ENCODE measurements at places on chromosomes 13 and 19. TPM values are rescaled to one million over a fixed set of nuclear protein-coding genes. Genes with fewer than 3 reads are reported as not detected.
A peak's percentile ranks its signal among the peaks of the same experiment; 100 is the strongest.

GRCh38 chr13:93375491-93375890, 148.9 kb downstream of the GPC6 start:
- no peak for DNase-seq

DNA sequence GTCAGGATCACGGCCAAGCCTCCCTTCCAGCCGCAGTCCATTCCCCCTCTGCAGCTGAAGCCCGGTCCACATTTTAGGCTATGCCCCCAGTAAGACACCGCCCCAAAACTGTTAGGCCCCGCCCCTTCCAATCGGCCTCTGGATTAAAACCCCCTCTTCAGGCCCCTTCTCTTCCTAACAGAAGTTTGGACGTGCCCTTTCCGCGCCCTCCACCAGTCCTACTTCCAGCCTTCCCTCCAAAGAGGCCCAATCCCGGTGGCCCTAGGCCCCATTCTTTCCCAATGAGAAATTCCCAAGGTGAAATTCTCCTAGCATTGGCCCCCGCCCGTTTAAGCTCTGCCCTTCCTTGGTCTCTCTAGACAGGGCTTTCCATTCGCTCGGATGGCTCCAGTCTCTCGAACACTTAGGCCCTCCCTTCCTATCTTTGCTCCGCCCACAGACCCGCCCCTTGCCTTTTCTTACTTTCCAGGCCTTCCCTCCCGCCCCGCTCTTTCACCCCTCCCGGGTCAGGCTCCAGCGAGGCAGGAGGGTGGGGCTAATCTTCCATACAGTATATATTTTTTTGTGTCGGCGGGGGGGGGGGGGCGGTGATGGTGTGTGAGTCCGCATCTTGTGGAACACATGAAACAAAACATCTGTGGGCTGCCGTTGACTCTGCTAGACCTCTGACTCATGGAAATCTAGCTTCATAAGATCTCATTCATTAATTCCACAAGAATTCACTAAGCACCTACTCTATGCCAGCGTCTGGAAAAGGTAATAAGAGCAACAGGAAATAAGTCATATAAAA, 13.6 kb downstream of the LTBP4 start:
- peak; percentile 38 for DNase-seq

- DNase-seq = peak; percentile 63
Measured at GRCh38 chr19:30669329-30670010, 297.3 kb downstream of the ZNF536 start.

DNA sequence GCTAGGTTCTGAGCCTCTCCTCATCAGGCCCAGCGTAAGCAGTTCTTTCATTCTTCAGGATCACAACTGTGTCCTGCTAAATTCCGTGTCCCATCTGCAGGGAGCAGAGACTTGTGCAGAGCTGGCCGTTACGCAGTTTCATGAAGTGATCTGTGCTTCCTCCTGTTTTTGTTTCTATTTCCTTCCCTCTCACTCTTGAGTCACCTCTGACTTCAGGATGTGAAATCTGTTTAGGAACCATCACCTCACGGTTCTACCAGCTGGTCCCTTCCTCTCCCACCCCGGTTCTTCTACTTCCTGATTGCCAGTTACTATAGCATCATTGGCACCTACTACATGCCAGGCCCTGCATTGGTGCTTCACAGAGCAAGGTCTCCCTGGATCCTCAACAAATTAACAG, 8.5 kb downstream of the MAU2 start:
- no peak for DNase-seq

- DNase-seq = no peak
Measured at GRCh38 chr13:113245849-113246796, 36.7 kb downstream of the CUL4A start.

DNA sequence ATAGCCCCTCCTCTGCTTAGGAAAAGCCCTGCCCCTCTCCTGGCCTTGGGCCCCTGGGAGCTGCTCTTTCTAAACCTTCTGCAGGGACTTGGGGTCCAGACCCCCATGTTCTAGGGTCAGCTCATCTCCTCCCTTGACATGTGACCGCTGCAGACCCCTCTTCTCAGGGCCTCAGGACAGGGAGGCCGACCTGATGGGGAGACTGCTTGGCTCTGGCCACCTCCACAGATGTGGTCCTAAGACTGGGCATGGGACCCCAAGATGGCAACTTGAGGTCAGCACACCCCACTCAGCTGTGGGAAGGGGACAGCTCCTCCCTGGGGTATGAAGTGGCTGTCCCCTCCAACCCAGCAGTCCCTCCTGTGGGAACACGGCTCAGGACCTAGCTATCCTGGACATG, 3.9 kb upstream of the SIX5 start:
- no peak for DNase-seq

GRCh38 chr13:94435604-94436226, 43.8 kb downstream of the DCT start:
- no peak for DNase-seq

- no peak for DNase-seq
Measured at GRCh38 chr19:32802840-32803239, 66.7 kb downstream of the SLC7A9 start.

DNA sequence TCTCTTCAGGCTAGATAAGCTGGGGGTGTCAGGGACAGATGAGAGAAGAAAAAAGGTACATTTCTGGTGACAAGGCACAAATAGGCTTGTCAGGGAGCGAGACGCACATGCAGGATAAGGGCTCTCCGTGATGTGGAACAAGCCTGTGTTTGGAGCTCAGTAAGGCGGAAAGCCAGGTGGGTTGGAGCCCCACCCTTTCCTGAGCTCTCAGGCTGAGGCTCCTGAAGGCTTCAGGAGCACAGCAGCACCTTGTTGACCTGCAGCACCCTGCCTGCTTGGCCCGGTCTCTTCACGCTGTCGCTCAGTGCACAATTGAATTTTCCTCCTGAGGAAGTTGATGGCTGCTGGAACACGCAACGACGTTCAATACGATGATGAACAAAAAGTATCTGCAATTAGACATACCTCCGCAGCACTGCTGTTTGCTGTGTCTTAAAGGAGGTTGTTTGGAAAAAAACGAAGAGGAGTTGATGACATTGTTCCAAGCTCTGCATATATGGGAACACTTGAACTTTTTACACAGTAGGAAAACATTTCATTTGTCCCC, 29.3 kb downstream of the SERP2 start:
- no peak for DNase-seq

DNA sequence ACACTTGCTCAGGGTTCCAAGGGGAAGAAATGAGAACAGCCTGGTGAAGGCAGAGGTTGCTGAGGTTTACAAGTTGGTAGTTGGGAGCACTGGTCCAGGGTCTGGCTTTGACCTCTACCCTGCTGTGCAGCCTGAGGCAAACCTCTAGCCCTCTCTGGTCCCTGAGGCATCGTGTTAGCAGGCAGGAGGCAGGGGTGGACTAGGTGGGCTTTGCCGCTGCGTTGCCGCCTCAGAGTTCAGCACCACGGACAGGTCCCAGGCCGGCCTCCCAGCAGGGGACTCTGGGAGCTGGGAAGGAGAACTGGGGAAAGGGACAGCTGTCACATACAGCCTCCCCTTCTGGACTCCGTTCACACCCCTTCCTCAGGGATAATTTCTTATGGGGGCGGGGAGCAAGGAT, 3.1 kb downstream of the NCAN start:
- peak; percentile 47 for DNase-seq

DNA sequence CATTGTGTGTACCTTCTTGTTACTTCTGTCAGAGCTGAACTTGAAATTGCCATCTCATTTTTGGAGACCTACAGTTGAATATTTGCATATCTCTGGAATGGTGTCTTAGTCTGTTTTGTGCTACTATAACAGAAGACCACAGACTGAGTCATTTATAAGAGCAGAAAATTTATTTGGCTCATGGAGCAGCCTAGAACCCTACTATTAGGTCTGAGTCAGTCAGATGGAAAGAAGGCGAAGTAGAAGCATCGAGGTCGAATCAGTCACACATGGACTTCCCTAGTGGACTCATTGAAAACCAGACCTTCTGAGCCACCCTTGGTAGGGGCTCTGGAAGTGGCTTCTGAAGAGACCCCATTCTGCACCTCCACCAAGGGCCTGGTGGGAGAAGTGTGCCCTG, 33.9 kb upstream of the TPT1 start:
- DNase-seq = no peak

GRCh38 chr13:114126789-114127472, 5.5 kb downstream of the RASA3 start:
- no peak for DNase-seq

GRCh38 chr19:52946322-52947310, 16.1 kb downstream of the ZNF816 start:
- DNase-seq = no peak

GRCh38 chr13:33994198-33994597, 176.2 kb downstream of the RFC3 start:
- DNase-seq = no peak

GRCh38 chr13:50149214-50149613, 134.0 kb downstream of the KCNRG start:
- DNase-seq = no peak

DNA sequence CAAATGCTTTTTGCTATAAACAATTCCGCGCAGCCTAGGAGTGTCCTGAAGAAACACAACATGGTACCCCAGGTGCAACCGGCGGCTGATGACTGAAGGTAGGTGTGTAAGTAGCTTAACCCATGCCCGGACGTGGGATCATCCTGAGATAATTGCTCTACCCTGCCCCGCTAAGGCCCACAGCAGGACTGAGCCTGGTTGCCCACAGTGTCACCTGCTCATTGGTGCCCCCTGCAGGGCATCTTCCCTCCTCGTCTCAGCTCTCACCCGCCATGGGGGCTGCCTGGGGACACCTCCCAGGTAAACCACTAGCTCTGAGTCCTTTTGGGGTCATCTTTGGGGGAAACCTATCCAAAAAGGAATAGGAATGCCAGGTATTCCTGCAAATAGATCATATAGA, 22.3 kb downstream of the TMEM161A start:
- DNase-seq = peak; percentile 15

GRCh38 chr19:32580353-32580900, 563 bp upstream of the PDCD5 start:
- DNase-seq = no peak

GRCh38 chr13:39016787-39017186, 21.1 kb downstream of the PROSER1 start:
- no peak for DNase-seq

GRCh38 chr13:103941506-103942140, 875.4 kb upstream of the SLC10A2 start:
- peak; percentile 2 for DNase-seq

GRCh38 chr13:99693852-99694611, 192.8 kb downstream of the TM9SF2 start:
- DNase-seq = no peak

DNA sequence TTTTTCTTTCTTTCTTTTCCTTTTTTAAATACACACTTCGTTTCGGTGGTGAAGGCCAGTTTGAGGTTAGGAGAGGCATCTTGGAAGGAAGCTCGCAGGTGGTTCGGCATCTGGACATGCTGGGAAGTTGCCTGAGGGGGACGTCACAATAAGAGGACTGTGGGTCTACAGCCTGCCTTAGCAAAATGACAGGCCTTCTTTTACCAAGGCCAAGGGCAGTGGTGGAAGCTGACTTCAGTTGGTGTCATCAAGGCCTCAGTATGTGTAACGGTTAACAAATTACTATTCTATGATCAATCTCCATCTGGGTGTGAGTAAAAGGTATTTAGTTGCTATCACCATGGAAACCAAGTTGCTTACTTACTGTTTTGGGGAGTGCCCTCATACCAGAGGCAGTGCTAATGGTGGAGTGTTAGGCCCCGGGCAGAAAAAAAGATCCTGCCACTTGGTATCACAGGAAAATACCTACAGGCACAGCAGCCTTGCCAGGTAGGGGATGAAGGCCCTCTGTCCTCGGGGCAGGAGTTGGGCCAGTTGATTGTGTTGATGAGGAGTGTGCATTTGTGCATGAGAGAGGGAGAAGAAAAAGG, 10.3 kb downstream of the ACTN4 start:
- DNase-seq = peak; percentile 79

DNA sequence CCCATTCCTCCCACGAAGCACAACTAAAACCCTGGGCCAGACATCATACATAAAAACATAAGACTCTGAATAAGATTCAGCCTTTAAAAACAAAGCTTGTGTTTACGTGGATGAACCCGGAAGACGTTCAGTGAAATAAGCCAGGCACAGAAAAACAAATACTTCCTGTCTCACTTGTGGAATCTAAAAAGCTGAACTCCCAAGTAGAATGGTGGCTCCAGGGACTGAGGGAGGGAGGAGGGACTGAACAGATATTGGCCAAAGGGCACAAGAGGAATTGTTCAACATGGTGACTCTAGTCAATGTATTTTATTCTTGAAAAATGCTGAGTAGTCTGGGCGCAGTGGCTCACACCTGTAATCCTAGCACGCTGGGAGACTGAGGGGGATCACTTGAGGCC, 35.7 kb upstream of the TPM4 start:
- DNase-seq = no peak

DNA sequence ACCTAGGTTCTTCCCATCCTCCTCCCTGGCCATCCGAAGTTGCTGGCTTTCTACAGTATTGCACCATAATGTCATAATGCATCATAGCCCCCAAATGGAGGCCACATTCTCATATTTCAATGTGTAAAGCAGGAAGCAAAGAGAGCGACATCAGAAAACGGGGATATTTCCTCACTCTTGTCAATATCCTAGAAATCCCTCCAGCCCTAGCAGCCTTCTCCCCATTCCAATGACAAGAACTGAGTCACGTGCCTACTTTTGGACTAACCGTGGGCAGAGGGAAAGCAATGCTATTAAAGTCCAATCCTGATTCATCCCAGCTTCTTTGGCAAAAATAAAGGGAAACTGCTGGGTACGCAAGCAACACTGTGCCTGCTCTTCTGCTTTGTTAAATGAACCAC, 4.3 kb upstream of the RAP2A start:
- DNase-seq = no peak

- DNase-seq = peak; percentile 36
Measured at GRCh38 chr19:1811942-1812425, at the start of gene ATP8B3. Gene ATP8B3, minus strand, starts transcription at chr19:1812276. Its CDS starts 540 bp downstream, at chr19:1811736.

Gene RETN
- not detected for total RNA-seq

Gene TMPRSS9
- total RNA-seq = not detected

Gene TEX30
- 7.4 TPM for total RNA-seq

Gene ZNF547
- 7.2 TPM for total RNA-seq

Gene ATP4B
- not detected for total RNA-seq

Gene ZNF541
- not detected for total RNA-seq

Gene BEST2
- total RNA-seq = not detected

Gene SULT2A1
- total RNA-seq = not detected

Gene SLITRK6
- not detected for total RNA-seq

Gene SHISA2
- 23.2 TPM for total RNA-seq

Gene SRRM5
- 1.9 TPM for total RNA-seq

Gene ODAD3
- total RNA-seq = not detected

Gene CEACAM8
- total RNA-seq = not detected

Measured in Calu3 (cell line).